ENCODE measurements at places on chromosomes 3 and 15.

- DNase-seq, result no peak
Measured at GRCh38 chr3:45786801-45787495, 9.4 kb downstream of the SLC6A20 start.

DNA sequence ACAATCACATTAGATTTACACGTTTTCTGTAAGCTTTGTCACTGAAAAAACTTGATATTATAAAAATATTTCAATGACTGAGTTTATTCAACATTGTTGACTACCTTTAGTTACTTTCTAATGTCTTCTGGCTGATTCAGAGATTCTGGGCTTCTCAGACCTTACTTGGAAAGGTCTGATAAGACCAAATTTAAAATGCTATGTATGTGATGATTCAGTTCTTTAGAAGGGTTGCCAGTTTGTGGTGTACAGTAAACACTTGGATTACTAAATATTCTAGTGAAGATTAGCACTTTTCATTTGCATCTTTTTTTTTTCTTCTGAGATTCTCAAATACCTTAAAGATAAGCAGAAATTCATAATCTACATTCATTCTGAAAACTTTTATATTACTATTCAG lies 49.8 kb downstream of the SGO1 start:
- DNase-seq, result no peak

DNA sequence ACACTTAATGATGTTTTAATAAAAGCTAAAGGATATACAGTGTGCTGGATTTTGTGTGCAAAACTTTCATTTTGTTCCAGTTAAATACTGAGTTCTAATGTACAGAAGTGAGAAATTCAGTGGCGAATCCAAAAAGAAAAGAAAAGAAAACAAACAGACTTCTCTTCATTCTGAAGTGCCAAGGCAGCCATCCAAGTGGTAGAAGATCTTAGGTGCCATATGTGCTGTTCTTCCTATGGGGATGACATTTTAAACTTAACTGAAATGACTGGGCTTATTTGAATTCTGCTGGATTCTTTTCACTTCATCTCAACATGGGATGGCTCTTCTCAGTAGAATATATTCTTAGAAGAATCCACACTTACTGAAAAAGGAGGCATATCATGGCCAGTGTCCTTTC lies 416.5 kb downstream of the ROBO2 start:
- no peak for DNase-seq

DNA sequence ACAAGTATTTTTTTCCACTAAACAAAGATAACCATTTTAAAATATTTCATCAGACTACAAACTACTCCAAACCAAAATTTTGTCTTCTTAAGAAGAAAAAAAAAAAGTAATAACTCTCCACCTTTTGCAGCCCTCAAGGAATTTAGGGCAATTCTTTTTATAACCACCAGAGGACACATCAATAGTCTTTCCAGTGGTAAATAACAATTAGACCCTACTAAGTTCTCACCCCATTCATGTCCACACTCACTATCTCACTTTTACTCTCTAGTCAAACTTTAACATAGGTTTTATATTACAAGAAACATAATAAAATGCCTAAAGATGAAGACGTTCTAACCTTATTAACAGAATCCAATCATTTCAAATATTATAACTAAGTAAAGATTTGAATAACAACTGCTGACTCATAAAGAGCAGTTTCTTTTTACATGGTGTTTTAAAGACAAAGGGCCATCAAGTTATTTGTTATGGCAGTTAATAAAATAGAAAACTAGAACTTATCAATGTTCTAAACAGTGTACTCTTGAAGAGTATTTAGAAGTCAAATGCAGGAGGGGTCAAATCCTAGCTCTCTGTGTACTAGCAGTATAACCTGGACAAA lies 33.0 kb downstream of the CCDC39 start:
- DNase-seq, result no peak

- DNase-seq, result no peak
Measured at GRCh38 chr3:14169871-14170270, 8.5 kb downstream of the XPC start.

- no peak for DNase-seq
Measured at GRCh38 chr15:65896236-65896635, 26.9 kb downstream of the RAB11A start.

DNA sequence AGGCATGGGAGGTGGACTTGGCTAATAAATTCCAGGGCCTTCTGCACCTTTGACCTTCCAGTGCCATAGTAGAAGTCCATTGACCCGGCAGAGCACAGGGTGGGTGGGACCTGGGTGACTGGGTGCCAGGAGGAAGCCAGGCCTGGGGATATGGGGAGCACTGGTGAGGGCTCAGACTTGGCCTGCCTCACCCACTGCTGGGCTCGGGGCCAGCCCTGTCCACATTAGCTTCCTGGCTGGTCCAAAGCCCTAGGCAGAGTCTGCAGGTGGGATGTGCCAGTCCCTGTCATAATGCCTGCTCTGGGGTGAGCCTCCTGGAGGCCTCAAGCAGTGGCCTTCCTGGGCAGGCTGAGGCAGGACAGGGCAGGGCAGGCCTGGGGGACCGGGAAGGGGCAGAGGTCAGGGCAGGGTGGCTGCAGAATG lies 38.1 kb upstream of the CHRNB4 start:
- no peak for DNase-seq

DNA sequence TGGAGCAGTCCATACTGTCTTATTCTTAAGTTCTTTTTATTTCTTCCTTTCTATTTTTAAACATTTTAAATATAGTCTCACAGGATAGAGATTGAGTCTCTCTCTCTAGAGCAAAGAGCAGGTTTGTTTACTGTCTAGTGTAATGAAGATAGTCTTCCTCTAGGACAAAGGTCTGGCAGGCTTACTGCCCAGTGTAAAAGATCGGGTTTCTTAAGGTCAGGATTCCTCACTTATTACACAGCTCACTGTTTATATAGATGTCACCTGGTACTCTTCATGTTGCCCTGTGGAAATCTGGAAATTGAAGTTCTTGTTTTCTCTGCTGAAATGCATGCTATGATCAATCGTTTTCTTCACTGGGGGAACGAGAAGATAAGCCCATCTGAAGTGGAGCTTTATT lies 76.0 kb downstream of the ZBBX start:
- no peak for DNase-seq

DNA sequence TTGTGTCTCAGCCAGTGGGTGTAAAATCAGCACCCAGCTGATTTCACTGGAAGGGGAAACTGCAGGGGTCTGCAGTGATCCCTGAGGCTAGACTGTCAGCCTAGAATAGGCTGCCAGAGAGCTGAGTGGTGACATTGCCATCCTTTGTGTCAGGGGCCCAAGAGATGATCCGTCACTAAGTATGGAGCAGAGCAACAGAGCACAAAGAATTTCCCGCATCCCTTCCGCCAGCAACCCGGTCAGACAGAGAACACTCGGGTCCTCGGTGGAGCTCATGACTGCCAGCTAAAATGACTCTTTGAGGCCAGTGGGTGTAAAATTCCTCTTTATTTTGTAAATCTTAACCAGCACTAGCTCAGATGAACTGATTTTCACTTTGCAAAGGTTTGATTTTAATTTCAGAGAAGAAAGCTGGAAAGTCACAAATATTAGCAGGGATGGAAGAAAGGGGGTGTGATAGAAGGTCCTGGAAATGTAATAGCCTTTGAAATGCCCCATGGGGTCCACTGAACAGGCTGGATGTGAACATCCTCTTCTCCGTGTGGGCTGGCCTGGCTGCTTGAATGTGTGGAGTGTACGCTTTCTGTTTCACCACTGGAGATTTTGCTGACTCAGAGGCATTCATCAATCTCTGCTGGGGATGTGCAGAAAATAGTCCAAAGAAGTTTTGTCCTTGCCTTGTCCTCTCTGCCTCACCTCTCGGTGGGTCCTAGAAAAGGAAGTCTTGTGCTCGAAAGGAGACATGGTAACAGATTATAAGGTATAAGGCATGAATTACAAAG lies 138.8 kb downstream of the SV2B start:
- DNase-seq, result no peak

GRCh38 chr3:58135712-58136543 lies 74.8 kb downstream of the DNASE1L3 start:
- DNase-seq, result no peak

All from NB4 (cell line).